Activated CD8-positive, alpha-beta memory T cell treated with anti-CD3 and anti-CD28 coated beads for 1 hour (primary cell): ENCODE measurements at places on chromosomes 3 and 15.
A peak's percentile ranks its signal among the peaks of the same experiment; 100 is the strongest.

DNA sequence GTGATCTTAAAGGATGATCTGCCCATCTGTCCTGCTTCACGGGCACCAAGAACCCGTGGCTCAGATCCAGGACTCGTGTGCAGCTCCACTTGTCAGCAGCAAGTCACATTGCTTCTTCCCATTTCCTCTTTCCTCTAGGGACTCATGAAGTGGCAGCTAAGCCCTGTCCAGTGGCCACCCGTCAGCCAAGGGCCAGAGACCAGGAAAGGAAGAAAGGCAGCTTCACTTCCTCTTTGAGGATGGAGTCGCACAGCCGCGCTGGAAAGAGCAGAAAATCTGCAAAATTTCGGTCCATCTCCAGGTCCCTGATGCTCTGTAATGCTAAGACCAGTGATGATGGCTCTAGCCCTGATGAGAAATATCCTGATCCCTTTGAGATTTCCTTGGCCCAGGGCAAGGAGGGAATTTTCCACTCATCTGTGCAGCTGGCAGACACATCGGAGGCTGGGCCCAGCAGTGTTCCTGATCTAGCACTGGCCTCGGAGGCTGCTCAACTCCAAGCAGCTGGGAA is 28.5 kb downstream of the IL16 start:
- no peak for DNase-seq

GRCh38 chr3:37535526-37536432 is 325.9 kb upstream of the CTDSPL start:
- DNase-seq = no peak

DNA sequence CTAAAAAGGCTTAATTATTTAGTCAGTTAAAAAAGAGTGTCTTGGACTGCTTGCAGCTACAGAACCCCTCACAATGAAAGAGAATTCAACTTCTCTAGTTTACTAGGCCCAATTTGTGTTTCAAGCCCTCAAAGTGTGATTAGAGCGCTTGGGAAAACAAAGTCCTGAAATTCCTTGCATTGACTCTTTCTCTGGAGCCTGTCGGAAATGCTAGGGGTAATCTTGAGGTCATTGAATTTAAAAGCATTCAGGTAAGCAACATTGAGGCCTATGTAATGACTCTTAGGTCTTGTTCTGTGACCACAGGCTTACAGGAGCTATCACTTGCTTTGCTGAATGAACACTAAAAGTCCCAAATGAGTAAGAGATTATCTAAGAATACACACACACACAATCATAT is 186.0 kb downstream of the NLGN1 start:
- DNase-seq = no peak

DNA sequence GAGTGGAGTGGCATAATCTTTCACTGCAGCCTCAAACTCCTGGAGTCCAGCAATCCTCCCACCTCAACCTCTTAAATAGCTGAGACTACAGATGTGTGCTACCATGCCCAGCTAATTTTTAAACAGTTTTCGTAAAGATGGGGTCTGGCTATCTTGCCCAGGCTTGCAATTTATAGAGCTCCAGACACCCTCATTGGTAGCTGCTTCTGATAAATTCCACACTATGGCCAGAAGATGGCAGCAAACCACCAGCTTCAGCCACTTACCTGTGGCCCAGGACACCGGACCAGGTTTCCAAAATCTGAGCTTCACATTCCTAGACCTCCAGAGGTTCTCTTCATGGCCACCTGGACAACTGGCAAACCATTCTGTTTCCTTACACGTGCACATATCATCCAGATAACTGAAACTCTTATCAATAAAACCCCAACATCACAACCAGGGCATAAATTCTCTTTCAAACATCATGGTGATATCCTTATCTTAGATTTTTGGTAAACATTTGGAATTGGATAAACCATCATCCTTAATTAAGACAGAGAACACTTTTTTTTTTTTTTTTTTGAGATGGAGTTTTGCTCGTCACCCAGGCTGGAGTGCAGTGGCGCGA is 28.9 kb downstream of the FBXW12 start:
- DNase-seq = peak; percentile 38
